ENCODE measurements at places on chromosomes 5 and 9.

GRCh38 chr5:31889001-31889561 is 250.2 kb downstream of the PDZD2 start:
- no peak for DNase-seq

DNA sequence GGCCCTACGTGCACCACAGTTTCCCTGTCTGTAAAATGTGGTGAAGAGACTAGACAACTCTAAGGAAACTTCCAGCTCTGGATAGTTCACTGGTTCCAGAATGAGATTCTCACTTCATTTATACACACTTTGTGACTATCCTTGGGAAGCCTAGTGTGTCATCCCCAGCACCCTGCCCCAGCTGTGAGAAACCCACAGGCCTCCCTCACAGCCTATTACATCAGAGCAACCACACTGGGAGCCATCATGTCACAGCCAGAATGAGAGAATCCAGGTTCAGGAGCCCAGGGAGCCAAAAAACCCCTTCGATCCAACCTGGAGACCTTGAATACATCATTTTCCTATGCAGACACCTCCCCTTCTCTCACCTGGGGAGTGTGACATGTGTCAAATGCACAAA is 21.0 kb upstream of the HAND1 start:
- DNase-seq, result no peak

DNA sequence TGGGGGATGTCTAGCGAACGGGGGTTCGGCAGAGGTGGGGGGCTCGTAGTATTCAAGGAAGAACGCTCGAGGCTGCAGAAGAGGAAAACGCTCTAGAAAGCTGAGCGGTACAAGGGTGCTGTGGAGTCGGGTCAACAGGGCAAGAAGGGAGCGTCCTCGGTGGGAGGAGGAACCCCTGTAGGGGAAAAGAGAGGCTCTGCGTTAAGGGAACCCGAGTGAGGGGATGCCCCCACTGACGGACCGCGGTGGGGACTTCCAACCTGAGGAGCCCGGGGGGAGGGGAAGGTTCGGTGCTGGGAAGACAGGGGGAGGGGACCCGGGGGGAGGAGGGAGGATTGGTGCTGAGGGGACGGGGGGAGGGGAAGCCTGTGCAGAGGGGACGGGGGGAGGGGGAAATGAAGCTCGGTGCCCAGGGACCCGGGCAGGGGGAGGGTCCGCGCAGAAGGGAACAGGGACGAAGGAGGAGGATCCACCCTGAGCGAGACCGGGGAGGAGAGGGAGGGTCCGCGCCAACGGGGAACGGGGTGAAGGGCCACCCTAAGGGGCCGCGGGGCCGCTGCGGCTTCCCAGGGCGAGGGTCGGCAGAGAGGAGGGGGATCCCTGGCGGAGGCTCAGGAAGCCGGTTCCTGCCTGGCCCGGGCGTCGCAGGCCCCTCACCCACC is 621 bp downstream of the NR6A1 start:
- peak; percentile 4 for DNase-seq

- no peak for DNase-seq
These were observed 382.3 kb downstream of the PTPRD start for GRCh38 chr9:10230512-10230911.

- no peak for DNase-seq
These were observed 9.7 kb upstream of the SNX24 start for GRCh38 chr5:122835681-122836080.

DNA sequence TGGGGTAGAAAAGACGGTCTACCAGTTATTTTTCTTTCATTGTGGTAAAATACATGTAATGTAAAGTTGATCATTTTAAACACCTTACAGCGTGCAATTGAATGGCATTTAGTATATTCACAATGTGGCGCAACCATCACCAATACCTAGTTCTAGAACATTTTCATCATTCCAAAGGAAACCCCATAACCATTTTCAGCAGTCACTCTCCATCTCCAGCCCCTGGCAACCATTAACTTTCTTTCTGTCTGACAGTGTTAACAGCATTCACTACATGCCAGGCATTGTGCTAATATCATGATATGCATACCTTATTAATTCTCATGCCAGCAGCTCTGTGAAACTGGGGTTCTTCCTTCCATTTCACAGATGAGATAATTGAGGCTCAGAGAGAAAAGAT is 32.0 kb downstream of the PTGS1 start:
- no peak for DNase-seq

DNA sequence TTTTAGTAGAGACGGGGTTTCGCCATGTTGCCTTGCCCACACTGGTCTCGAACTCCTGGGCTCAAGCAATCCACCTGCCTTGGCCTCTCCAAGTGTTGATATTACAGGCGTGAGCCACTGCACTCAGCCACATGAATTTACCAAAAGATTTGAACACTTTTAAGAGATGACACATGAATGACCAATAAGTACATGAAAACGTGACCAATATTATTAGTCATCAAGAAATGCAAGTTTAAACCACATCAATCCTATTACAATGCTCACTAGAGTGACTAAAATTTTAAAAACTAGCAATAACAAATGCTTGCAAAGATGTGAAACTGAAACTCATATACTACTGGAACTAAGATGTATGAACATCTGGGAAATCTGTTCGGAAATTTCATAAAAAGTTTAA is 54.3 kb downstream of the NR6A1 start:
- no peak for DNase-seq

DNA sequence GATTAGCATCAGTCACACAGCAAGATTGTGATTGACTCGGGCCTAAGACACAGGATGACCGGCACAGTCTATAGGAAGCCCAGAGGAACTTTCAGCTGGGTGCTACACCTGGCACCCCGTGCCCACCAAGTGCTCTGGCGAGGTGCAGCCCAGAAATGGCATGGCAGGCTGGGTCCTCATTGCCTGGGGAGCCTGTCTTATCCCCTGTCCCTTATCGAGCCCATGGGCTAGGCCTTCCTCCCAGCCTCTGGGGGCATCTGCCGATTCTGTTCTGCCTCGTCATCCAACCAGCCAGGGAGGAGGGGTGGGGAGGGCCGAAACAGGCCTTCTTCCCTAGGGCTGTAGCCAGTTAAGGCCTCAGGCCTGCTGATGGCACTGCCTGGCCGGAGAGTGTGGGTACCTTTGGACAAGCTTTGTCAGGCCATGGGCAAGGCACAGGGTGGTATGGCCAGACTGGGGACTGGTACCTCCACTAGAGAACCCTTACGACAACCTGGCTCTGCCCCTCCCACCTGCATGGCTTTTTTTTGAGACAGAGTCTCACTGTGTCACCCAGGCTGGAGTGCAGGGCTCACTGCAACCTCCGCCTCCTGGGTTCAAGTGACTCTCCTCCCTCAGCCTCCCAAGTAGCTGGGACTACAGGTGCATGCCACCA is 1.6 kb downstream of the GRK6 start:
- no peak for DNase-seq

GRCh38 chr9:20989923-20990341 is 41.5 kb downstream of the HACD4 start:
- DNase-seq, result no peak

DNA sequence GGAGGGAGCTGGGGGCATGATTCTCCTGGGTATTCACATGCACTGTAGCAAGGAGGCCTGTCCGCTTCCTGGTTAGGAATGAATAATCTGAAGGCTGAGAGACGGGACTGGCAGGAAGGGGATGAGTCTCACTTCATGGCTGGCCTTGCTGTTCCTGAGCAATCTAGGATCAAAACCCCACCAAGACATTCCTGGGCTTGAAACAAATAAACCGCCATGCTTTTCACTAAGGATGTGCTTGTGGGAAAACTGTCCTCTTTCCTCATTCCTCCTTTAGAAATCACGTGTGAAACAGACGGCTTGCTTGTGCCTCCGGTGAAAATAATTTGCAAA is 132.8 kb downstream of the MACROH2A1 start:
- DNase-seq, result no peak

GRCh38 chr5:80250801-80251200 is 5.0 kb downstream of the SERINC5 start:
- DNase-seq, result no peak

DNA sequence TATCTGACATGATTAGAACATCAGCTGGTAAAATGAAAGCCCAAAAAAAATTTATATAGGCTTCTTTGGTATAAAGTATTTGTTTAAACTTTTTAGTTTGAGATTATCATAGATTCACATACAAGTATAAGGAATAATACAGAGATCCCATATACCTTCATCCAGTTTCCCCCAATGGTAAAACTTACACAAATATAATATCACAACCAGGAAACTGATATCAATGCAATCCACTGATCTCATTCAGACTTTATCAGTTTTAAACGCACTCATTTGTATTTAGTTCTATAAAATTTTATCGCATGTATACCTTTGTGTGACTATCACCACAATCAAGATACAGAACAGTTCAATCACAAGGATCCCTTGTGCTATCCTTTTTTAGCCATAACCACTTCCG is 3.8 kb downstream of the FAM114A2 start:
- no peak for DNase-seq

Measured in activated CD8-positive, alpha-beta memory T cell treated with anti-CD3 and anti-CD28 coated beads for 1 hour (primary cell).